GM23338 (cell line): ENCODE measurements at places on chromosomes 4 and X. TPM values are rescaled to one million over a fixed set of nuclear protein-coding genes. Genes with fewer than 3 reads are reported as not detected.

RBBP7 gene
- 166 and 167 TPM in 2 replicates for polyA plus RNA-seq

NPFFR2 gene
- polyA plus RNA-seq: 2.1 and 2.9 TPM in 2 replicates

GLOD5 gene
- not detected in 2 replicates for polyA plus RNA-seq

SUPT20HL2 gene
- polyA plus RNA-seq: 0.08 TPM in 1 of 2 replicates, not detected in the other

- peak overlapping the region; percentile 58 for H3K4me3 ChIP-seq
- peaks cover 56% of the 10 kb centered on the region for H3K27me3 ChIP-seq
- DNase-seq: peak; percentile 71
- no peaks in the 10 kb centered on the region for H3K36me3 ChIP-seq
These were observed 3.1 kb downstream of the MAMLD1 start for GRCh38 chrX:150365990-150366911.

DNA sequence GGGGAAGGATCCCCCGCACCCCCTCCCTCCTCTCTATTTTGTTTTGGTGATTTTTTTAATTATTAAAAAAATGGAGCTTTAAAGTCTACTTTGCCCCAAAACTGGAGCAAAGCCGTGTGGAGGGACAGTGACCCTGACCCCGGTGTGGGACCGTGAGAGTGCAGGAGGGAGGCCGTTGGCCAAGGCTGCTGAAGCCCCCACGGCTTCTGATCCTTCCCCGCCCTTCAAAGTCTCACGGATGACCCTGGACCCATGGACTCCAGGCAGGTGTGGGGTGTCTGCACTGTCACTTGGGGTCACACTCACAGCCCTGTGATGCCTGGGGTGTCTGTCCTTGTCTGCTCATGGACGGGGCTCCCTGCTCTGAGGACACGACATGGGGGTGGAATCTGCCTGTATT lies 133.3 kb downstream of the CPZ start:
- DNase-seq: no peak
- H3K4me1 ChIP-seq: no peaks in the 10 kb centered on the region
- H3K4me3 ChIP-seq: no peak overlapping the region
- H3K27ac ChIP-seq: no peak overlapping the region
- no peaks in the 10 kb centered on the region for H3K27me3 ChIP-seq

- no peak for DNase-seq
- H3K4me3 ChIP-seq: no peak overlapping the region
- H3K36me3 ChIP-seq: peaks cover 7% of the 10 kb centered on the region; the same call in 1 of the 2 replicates
- H3K4me1 ChIP-seq: no peaks in the 10 kb centered on the region
- H3K27me3 ChIP-seq: no peaks in the 10 kb centered on the region
- no peak overlapping the region for H3K27ac ChIP-seq
These were observed 45.2 kb downstream of the ADH5 start for GRCh38 chr4:99043346-99043745.
